ENCODE measurements at places on chromosomes 5 and 9. TPM values are rescaled to one million over a fixed set of nuclear protein-coding genes. Genes with fewer than 3 reads are reported as not detected.

DNA sequence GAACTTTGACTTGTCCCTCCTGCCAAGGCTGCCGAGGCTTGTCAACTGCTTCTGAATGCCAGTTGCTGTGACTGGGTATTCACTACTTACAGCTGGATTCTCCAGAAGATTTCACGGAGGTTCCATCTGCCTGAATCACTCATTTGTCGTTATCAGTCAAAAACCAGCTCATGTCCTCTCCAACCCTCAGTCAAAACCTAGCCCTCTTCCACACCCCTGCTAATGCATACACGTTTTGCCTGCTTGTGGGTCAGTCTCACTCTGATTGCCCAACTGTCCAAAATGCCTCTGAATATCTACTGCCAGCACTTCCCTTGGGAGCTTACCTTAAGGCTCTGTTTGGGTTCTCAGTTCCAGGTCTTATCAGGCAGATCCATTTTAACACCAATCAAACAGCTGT lies 238.6 kb upstream of the TMEM161B start:
- DNase-seq: no peak
- H3K27me3 ChIP-seq: peaks cover 13% of the 10 kb centered on the region
- H3K4me1 ChIP-seq: no peaks in the 10 kb centered on the region
- H3K4me3 ChIP-seq: no peak overlapping the region
- H3K36me3 ChIP-seq: no peaks in the 10 kb centered on the region

DNA sequence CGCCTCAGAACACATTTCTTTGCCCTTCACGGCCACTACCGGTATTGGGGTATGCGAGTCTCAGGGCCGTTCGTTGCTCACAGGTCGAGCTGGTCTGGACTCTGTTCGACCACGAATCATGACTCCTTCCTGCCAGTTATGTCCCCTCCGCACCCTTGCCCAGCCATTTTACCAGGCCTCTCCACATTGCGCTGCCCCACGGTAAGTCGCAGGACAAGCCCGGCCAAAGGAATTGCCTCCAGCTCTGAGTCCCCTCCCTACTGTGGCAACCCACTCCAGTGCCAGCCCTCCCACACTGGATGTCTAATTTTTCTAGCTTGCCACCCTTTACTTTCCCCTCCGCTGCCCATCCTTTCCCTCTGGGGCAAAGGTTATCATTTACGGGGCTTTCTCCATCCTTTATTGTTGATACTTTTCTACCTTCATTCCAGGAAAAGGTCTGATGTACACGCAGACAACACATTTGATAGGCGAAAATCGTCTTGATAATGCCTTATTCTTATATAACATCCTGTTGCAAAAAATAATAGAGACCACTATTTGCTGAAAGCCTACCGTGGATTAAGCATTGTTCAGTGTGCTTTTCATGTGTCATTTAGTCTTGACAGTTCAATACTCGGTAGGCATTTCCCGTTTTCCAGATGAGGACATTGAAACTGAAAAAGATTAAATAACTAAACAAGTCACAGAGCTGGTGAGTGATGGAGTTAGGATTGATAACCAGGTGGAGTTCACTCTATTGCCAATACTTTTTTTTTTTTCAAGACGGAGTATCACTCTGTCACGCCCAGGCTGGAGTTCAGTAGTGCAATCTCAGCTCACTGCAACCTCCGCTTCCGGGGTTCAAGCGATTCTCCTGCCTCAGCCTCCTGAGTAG lies 958 bp upstream of the HSPA5 start:
- peaks cover 21% of the 10 kb centered on the region for H3K4me1 ChIP-seq
- peaks cover 33% of the 10 kb centered on the region for H3K36me3 ChIP-seq
- peak overlapping the region; percentile 97 for H3K27ac ChIP-seq
- H3K27me3 ChIP-seq: peaks cover 6% of the 10 kb centered on the region
- H3K4me3 ChIP-seq: peak overlapping the region; percentile 97

DNA sequence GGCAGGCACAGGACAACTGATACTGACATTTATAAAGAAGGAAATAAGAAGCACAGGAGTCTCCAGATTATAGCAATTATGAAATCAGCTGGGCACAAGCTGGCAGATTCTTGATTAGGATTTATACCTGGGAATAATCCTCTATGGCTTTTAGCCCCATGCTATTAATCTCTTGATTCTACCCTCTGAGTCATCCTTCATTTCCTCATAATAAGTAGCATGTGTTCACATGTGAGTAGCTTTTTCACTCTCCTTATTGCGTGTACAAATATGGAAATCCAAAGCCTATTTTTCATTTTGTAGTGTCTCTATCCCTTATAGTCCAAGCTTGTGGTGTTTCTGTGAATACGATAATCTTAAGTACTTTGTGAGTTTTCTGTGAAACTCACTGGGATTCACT lies 185.0 kb upstream of the PRLR start:
- no peaks in the 10 kb centered on the region for H3K27me3 ChIP-seq
- no peaks in the 10 kb centered on the region for H3K4me1 ChIP-seq
- no peak overlapping the region for H3K27ac ChIP-seq
- DNase-seq: no peak
- H3K36me3 ChIP-seq: no peaks in the 10 kb centered on the region

DNA sequence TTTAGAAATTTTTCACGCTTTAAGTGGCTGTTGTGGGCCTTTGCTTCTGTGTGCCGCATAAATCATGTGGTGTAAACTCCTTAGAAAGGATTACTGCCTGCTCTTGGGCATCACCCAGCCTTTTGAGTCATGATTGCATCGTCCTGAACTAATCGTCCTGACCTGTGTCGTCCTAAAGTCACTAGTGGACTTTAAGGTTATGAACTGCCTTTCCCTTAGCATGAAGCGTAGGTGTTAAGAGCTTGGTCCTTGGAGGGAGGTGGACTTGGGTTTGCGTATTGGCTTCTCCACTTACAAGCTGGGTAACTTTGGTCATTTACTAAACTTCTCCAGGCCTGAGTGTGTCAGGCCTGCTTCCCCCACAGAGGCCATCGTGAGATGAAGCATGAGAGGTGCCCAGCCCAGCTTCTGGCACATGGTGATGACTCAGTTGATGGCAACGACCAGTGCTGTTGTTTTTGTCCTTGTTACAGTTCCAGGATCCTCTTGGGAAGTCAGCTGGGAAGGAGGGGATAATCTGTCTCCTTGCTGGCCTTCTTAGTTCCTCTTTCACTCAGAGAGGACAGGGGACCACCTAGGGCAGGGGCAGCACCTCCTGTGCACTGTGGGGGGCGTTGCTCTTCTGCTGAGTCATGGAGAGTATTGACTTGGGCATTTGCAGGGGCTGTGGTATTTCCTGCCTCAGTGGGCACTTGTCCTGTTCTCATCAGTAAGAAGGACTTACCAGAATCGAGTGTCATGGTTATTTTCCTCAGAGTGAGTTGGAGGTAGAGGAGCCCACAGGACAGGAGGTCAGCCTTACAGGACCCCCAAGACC lies 54.2 kb upstream of the NCS1 start:
- no peak overlapping the region for H3K4me3 ChIP-seq
- no peaks in the 10 kb centered on the region for H3K27me3 ChIP-seq
- H3K36me3 ChIP-seq: peaks cover 9% of the 10 kb centered on the region
- no peak for DNase-seq
- H3K4me1 ChIP-seq: peaks cover 13% of the 10 kb centered on the region

PDLIM7 gene
- total RNA-seq: 66.5 TPM

IFNA21 gene
- total RNA-seq: not detected

COL27A1 gene
- 29.5 TPM for total RNA-seq

DBH gene
- total RNA-seq: 0.10 TPM

ROR2 gene
- 7.4 TPM for total RNA-seq

PTPN3 gene
- total RNA-seq: 8.1 TPM
